ENCODE measurements at places on chromosomes 3 and 15. TPM values are rescaled to one million over a fixed set of nuclear protein-coding genes. Genes with fewer than 3 reads are reported as not detected.

DNA sequence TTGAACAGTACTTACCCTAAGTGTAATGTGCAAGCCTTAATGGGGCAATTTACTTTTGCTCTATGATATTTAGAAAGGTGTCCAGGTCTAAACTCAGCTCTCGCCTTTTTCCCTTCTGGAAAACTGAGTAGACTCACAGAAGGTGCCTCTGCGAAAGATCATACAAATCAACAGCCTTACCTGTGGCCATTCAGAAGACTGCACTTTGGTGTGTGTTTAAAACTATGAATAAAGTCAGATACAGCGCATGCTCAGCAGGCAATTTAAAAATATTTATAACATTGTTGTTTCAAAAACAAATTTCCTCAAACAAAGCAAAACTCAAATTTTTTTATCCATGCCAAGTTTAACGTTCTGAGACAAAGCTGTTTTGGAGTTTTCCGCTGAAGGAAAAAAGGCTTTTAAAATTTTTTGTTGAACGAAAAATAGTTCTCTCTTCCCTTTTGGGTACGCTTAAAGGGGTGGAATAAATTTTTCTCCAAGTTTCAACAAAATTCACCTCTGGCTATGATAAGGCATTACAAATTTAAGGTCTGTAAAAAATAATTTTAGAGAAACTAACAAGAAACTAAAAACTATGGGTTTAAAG lies 156.3 kb downstream of the TIGIT start:
- no peak for DNase-seq

DNA sequence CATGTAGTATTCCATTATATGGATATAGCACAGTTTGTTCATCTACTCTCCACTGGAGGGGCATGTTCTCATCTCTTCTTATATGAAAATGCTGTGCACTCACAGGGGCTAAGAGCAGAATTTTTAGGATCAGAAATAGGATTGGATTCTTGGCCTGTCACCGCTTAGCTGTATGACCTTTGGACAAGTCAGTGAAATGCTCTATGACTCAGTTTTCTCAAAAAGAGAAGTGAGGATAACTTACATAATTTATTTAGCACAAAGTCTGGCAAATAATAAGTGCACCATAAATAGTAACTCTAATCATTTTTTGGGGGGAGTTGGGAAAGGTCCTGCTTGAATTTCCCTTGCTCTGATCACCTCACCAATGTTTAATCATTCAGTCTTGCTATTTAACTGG lies 103.7 kb upstream of the LRIG1 start:
- no peak for DNase-seq

GRCh38 chr3:11720917-11721411 lies 77.2 kb upstream of the VGLL4 start:
- DNase-seq = no peak

The LPP gene
- 10.0 TPM for polyA plus RNA-seq

DNA sequence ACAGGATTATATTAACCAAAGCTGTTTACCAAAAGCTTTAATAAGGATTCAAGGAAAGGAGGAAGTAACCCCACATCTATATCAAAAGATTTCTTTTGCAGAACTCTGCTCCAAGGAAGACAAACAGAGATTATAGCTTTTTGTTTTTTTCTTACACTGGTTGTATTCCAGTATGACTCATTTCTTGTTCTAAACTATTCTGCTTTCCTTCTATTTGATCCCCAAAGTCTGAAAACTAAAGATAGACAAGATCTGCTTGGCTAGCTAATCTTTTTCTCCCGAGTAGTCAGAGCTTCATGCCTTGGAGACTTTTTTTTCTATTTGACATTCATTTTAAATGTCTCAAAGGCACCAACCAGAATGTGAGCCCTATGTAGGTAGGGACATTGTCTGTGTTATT lies 36.8 kb upstream of the FRMD5 start:
- no peak for DNase-seq

The ISLR gene
- 0.82 TPM for polyA plus RNA-seq

DNA sequence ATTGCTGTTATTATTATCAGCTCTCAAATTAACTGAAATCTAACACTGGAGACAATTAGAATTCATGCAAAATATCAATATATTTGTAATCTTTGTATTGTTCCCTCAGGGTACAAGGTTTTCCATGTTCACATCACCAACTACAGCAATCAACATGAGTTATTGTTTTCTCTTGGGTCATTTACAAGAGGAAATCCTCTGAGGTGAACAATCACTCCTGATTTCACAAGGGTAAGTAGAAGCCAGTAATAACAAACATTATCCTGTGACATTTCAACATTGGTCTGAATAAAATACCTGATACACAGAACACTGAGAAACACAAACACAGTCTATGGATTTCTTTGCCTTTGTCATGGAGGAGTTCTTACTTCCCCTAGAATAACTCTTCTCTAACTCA lies 174.0 kb downstream of the SUCNR1 start:
- DNase-seq = no peak

The ZKSCAN7 gene
- 5.5 TPM for polyA plus RNA-seq

GRCh38 chr3:14925729-14926591 lies 21.4 kb upstream of the NR2C2 start:
- DNase-seq = peak; percentile 58

All from H1 (cell line).